ENCODE measurements at places on chromosomes 7 and 10.

GRCh38 chr7:47180516-47180826 is 401.4 kb downstream of the TNS3 start:
- DNase-seq: no peak

DNA sequence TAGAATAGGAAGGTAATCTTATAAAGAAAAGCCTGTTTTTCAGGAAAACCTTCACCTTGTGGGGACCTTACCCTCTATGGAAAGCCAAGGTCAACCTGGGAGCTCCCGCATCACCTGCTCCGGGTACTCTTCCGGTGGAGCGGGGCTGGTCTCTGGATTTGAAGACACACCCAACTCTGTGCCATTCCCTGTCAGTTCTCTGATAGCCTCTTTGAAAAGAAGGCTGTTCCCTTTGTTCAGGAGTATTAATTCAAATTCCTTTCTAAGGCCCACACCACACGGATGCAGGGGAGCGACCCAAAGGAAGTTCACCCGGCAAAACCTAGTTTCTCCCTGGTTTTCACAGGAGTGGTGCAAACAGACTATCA is 10.7 kb downstream of the CTBP2 start:
- no peak for DNase-seq

DNA sequence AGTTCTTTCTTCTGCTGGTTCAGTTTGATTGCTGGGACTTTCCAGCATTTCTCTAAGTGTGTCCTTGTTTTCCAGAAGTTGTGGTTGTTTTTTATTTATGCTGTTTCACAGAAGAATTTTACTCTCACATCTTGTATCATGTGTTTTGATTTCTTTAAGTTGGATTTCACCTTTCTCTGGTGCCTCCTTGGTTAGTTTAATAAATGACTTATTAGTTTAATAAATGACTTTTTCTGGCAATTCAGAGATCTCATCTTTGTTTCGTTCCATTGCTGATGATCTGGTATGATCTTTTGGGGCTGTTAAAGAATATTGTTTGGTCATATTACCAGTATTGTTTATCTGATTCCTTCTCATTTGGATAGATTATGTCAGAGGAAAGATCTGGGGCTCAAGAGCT is 59.8 kb upstream of the CYP2C9 start:
- DNase-seq: no peak

DNA sequence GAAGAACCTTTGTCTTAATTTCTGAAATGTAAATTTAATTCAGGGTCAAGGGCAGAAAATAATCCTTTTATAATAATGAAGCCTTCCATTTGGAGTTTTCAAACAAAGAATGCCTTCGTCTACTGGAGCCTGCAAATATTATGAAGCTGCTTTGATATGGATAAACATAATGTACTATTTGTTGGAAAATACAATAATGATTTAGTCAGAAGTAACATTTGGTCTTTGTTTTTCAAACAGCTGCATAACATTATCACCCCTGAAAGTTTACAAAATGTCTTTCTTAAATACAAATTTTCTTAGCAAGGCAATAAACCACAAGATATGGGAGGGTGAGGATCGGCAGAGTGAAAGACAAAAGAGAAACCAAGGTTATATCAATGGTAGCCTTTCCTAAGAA is 41.5 kb downstream of the TMEM26 start:
- DNase-seq: no peak

DNA sequence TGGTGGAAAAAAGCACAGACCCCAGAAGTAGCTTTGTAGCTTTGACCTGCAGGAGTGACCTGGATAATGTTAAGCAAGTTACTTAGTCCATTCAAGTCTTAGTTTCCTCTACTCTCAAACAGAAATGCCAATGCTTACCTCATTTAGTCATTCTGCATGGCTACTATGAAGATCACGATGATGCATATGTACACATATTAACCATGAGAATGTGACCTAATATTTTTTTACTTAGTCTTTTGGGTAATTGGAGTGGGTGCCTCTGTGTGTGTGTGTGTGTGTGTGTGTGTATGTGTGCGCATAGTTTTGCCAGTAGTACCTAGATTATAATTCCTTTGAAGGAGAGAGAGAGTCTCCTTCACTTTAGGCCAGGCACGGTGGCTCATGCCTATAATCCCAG is 95.8 kb downstream of the NRP1 start:
- DNase-seq: no peak
